Activated CD4-positive, CD25-positive, alpha-beta regulatory T cell treated with anti-CD3 and anti-CD28 coated beads, Interleukin-2, amount 50 U/mL, for 72 hours (primary cell): ENCODE measurements at places on chromosomes 13 and 19.

DNA sequence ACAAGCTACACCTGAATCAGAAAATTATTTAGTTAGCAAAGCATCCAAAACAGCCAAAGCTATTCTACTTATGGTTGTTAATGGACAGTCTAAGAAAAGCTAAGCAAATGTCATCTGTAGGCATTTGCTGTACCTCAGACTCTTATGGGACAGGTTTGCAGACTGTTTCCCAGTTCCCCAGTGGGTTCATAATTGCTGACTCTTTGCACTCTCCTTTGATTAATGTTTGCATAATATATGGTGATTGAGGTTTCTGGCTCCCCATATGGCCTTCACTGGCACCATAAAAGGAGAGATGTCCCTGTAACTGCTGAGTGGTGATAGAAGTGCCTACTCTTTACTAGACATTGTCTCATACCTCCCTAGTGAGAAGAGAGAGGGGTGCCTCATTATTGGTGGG lies 142.1 kb downstream of the GPC6 start:
- DNase-seq: no peak

GRCh38 chr19:5850743-5851293 lies 431 bp downstream of the FUT3 start:
- DNase-seq: no peak

DNA sequence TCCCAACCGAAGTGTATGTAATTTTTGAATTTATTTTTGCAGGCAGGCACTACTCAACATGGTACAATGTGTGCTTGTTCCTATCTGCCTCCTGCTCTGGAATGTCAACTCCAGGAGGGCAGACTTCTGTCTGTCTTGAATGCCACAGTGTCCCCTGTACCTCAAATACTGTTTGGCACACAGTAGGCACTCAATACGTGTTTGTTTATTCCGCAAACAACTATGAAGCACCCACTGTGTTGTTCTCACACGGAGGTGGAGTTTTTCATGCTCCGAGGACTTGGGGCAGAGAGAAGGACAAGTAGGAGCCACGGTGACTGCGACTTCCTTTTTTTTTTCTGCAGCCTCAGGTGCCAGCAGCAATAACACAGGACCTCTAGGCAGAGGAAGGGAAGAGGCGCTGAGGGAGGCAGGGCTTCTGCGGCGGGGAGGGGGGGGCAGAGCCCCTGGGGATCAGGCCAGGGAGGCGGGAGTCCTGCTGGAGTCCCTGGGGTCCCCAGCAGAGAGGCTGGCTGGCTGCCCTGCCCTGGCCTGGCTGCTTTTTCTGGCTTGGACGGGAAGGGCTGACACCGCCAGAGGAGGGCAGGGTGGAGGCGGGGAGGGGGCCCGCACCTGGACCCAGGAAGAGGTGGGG lies 29.3 kb upstream of the TNFAIP8L1 start:
- DNase-seq: no peak

- DNase-seq: no peak
Observed at GRCh38 chr19:30144802-30145201, 202.8 kb downstream of the URI1 start.

DNA sequence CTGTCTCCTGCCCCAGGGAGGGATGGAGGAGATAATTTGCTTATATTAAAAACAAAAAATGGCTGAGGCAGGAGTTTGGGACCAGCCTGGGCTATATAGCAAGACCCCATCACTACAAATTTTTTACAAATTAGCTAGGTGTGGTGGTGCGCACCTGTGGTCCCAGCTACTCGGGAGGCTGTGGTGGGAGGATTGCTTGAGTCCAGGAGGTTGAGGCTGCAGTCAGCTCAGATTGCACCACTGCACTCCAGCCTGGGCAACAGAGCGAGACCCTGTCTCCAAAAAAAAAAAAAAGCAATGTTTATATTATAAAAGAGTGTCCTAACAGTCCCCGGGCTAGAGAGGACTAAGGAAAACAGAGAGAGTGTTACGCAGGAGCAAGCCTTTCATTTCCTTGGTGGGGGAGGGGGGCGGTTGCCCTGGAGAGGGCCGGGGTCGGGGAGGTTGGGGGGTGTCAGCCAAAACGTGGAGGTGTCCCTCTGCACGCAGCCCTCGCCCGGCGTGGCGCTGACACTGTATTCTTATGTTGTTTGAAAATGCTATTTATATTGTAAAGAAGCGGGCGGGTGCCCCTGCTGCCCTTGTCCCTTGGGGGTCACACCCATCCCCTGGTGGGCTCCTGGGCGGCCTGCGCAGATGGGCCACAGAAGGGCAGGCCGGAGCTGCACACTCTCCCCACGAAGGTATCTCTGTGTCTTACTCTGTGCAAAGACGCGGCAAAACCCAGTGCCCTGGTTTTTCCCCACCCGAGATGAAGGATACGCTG lies 184.0 kb downstream of the KDM4B start:
- no peak for DNase-seq
